Stimulated activated CD8-positive, alpha-beta memory T cell treated with anti-CD3 and anti-CD28 coated beads, Interleukin-4, amount 100 ng/mL, for 1 hour (primary cell): ENCODE measurements at places on chromosomes 12 and 14.

DNA sequence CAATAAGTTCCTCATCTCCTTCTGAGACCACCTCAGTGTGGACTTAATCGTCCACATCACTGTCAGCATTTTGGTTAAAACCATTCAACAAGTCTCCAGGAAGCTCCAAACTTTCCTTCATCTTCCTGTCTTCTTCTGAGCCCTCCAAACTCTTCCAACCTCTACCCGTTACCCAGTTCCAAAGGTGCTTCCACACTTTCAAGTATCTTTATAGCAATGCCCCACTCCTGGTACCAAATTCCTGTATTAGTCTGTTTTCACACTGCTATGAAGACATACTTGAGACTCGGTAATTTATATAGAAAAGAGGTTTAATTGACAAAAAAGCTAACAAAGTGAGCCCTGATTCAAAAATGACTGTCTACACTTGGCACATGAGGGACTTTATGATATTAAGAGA, 22.8 kb downstream of the EMP1 start:
- no peak for DNase-seq

DNA sequence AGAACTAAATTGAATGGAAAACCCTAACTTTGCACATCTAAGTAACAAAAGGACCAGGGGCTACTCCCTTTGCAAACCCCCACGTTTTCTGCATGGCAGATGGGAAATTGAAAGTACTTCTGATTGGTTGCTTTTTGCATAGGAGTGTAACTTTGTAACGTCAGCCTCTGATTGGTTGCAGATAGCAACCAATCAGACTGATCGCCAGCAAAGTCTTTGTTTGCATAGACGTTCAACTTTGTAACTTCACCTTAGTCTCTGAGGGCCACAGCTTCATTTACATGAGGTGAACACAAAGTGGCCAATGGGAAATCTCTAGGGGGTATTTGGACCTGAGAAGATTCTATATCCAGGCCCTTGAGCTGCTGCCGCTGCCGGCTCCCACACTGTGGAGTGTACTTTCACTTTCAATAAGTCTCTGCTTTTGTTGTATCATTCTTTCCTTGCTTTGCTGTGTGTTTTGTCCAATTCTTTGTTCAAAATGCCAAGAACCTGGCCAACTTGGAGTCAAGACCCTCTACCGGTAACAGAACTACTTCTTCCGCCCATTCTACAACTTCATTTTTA, 102.5 kb upstream of the PRICKLE1 start:
- no peak for DNase-seq

- DNase-seq = no peak
Measured at GRCh38 chr12:55017416-55017925, 2.3 kb upstream of the NEUROD4 start.

- peak; percentile 46 for DNase-seq
Measured at GRCh38 chr14:93033983-93034670, 81.6 kb downstream of the ITPK1 start.

DNA sequence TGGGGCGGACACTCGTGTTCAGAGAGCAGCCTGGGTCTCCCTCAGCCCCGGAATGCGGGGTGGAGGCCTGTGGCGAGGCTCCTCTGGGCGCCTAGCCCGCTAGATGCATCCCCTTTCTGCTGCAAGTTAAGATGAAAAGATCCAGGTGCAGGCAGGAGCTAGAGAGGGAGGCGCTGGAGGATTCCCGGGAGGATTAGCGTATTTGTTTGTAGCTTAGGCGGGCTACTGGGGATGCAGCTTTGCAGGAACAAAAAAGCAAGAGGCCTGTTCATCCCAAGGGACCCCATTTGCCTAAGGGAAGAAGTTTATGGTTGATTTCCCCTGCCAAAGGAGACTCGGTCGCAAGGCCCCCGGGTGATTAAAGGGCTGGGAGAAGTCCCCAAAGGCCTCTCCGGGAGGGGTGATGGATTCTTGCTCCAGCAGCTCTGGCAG, 824 bp downstream of the CCDC177 start:
- DNase-seq = no peak

- DNase-seq = no peak
Measured at GRCh38 chr12:46165191-46165590, 103.7 kb downstream of the SLC38A1 start.

- no peak for DNase-seq
Measured at GRCh38 chr14:69263364-69263763, 3.4 kb downstream of the GALNT16 start.
